GM18507 (cell line): ENCODE measurements at places on chromosomes 2 and 18.

GRCh38 chr18:59272891-59273758 is at the start of gene RAX:
TSS of gene RAX (minus strand) at chr18:59273454. CDS start at chr18:59273206, 248 bp downstream.
- peak; percentile 30 for DNase-seq

- DNase-seq: no peak
These were observed 223.4 kb downstream of the NCKAP5 start for GRCh38 chr2:133344849-133345248.

GRCh38 chr2:21486445-21486844 is 362.7 kb downstream of the TDRD15 start:
- no peak for DNase-seq

- DNase-seq: no peak
These were observed 133.5 kb downstream of the SPTBN1 start for GRCh38 chr2:54589340-54590215.

DNA sequence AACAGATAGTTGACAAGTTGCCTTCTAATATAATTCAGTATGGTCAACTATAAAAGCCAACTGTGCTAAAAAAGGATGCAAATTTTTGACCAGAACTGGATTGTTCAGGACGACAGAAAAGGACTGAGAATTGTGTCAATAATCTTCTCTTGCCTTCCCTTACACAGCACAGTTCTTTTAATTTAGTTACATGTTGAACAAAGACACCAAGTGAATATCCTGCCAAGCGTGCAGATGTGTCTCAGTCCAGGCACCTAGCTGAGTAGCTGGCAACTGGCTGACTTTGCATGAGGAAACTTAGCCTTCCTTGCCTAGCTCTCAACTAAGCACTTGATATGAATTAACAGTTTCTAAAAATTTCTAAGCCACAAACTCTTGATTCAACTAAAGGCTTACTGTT is 801.4 kb downstream of the BCL11A start:
- DNase-seq: no peak
